ENCODE measurements at places on chromosomes 4 and X. TPM values are rescaled to one million over a fixed set of nuclear protein-coding genes. Genes with fewer than 3 reads are reported as not detected.

PPP1R2C gene
- not detected for polyA plus RNA-seq

PCDH7 gene
- 3.8 TPM for polyA plus RNA-seq

RTL9 gene
- 0.10 TPM for polyA plus RNA-seq

LIMCH1 gene
- polyA plus RNA-seq: 55.9 TPM

AWAT2 gene
- not detected for polyA plus RNA-seq

ADH4 gene
- polyA plus RNA-seq: 0.77 TPM

EGF gene
- polyA plus RNA-seq: 0.07 TPM
